ENCODE measurements at places on chromosomes 2 and 18.

- no peak for DNase-seq
These were observed 69.3 kb downstream of the ALPK2 start for GRCh38 chr18:58559427-58560186.

GRCh38 chr2:184624311-184624710 is 26.0 kb downstream of the ZNF804A start:
- no peak for DNase-seq

DNA sequence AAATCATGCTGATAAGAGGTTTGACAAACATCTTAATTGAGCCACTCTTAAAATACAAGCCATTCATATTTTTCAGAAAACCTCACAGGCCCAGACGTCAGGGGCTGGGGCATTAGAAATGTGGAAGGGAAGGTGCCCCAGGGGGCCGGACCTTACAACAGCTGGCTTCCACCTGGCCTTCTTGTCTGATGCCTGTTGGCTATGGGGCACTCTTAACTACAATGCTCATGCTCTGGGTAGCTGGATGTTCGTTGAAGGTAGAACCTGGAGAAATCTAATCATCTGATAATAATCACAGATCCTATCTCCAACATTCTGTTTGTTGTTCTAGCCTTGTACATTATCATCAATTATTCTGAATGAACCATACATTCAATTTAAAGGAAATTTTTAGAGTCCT is 156.9 kb upstream of the SOX11 start:
- no peak for DNase-seq

DNA sequence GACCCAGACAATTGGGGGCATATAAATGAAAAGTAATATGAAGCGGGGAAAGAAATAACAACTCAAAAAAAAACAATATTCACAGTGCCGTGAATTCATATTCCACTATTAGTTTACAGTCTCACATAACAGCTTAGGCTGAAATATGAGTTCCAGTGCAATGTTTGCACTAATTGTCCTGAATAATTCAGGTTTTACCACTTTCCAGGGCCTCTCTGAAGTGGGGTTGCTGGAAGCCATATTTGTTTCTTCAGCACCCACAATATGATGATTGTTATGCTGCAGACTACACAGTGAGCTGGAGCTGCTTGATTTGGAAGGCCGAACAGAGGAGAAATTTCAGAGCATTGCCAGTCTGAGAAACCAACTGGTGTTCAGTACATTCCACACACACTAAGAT is 894.5 kb upstream of the ACVR2A start:
- DNase-seq, result no peak

- no peak for DNase-seq
These were observed 621.7 kb downstream of the TMEM182 start for GRCh38 chr2:103383541-103383940.

DNA sequence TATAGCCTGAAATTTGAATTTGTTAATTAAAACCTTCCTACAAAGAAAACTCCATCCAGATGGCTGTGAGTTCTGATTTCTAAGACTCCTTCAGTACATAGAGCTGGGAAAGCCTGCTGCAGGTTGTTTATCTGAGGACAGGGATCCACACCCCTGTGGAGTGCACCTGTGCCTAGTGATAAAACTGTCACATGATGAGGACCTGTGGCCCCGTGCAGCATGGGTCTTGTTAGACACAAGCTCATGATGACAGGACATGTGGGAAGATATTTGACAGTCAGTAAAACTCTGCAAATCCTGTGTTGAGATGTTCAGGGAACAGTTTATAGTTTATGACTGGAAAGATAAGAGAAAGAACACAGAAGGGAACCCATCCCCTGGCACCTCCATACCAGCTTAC is 133.2 kb upstream of the TMEM18 start:
- no peak for DNase-seq

GRCh38 chr2:128613351-128613750 is 294.7 kb upstream of the HS6ST1 start:
- DNase-seq, result no peak

DNA sequence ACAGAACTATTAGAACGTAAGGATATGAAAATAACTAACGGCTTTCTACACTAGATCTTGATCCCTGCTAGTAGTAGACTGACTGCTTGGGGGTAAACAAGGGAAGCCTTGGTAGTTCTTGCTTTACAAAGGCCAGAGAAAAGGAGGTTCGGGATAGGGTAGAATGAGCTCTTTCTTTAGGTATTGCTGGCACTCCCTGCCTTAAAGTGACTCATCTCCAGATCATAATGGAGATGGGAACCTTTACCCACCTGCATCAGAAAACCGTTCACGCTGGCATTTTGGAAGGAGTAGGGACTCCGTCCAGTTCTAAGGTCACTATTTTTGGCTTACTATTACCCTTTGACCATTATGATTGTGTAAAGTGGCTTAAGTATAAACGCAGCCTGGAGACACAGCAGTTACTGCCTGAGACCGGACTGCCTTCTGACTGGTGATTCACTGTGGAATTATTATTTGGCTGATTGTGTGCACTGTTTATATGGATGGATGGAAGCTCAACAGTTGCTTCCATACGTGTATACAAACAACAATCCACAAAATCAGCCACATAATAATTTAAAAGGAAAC is 482.5 kb downstream of the STK39 start:
- DNase-seq, result no peak

DNA sequence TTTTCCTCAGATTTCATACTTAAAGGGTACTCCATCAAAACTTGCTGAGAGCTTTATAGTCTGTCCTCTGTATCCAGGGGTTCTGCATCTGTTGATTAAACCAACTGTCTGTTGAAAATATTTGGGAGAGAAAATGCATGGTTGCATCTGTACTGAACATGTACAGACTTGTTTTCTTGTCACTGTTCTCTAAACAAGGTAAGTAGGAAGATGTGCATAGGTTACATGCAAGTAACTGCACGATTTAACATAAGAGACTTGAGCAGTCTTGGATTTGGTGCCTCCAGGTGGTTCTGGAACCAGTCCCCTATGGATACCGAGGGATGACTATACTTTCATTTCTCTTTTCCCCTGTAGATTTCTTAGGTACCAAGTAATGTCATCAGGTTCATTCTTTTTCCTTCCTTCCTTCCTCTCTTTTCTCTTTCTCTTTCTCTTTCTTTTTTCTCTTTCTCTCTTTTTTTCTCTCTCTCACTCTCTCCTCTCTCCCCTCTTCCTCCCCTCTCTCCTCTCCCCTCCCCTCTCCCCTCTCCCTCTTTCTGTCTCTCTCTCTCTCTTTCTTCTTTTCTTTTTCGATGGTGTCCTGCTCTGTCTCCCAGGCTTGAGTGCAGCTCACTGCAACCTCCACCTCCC is 23.2 kb downstream of the ADNP2 start:
- no peak for DNase-seq

DNA sequence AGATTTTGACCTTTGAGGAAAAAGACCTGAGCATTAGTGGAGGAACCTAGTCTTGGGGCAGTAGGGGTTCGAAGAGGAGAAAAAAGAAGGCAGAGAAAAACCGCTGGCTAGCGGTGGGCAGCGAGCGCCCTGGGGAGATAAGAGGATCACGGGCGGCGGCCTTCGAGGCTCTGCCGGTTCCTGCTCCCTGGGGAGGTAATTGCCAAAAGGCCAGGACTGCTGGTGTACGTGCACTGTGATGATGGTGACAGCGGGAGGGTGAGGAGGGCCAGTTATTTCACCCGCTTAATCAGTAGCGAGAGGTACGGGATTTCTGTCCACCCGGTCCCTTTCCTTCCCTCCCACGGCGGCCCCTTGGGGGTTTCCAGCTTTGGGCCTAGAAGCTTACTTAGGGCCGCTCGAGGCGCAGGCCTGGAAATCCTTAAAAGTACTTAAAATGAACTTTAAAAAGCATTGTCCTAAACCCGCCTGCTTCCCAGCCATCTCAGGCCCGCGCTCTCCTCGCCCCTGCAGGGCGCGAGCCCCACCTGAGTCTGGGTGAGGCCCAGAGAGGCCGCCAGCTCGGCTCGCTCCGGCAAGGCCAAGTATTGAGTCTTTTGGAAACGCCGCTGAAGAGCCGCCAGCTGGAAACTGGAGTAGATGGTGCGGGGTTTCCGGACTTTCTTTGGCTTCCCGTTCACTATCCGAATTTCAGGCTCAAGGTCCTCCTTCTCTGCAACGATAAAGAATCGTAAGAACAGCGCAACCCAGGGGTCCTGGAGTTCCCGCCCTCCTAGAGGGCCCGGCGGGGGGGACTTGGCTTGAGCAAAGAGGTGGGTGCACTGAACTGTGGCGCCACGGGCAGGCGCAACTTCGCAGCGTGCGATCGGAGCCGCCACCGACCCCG is 1.5 kb downstream of the DLX2 start:
- DNase-seq, result no peak

- DNase-seq, result no peak
These were observed 109.6 kb upstream of the KCTD1 start for GRCh38 chr18:26657631-26658581.

GRCh38 chr2:7773362-7774360 is 856.4 kb downstream of the RNF144A start:
- DNase-seq, result no peak

GRCh38 chr2:233966388-233966787 is 49.2 kb downstream of the TRPM8 start:
- no peak for DNase-seq

DNA sequence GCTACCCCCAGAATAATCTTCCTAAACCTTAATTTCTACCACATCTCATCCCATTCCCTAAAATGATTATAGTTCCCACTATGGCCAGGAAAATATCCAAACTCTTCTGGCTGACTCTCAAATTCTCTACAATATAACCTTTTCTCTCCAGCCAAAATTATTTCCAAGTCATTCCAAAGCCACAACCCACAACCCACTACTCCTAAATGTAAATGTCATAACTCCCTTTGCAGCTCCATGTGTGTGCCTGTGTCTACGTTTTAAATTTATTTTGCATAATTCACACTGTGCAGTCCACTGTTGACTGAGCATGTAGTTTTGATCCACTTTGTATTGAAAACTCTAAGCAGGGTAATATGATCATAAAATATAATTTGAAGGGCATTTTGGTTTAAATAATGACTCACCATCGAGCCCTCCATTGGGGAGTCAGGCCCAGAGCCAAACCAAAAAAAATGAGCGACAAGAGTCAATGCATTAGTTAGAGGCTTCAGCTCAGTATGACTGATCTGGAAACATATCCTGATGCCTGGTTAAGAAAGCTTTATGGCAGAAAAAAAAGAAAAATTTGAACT is 171.0 kb downstream of the AFF3 start:
- DNase-seq, result no peak

- DNase-seq, result no peak
These were observed 42.1 kb downstream of the SAP130 start for GRCh38 chr2:127985735-127986134.

- no peak for DNase-seq
These were observed 1388.8 kb downstream of the DSC3 start for GRCh38 chr18:29653671-29654215.

DNA sequence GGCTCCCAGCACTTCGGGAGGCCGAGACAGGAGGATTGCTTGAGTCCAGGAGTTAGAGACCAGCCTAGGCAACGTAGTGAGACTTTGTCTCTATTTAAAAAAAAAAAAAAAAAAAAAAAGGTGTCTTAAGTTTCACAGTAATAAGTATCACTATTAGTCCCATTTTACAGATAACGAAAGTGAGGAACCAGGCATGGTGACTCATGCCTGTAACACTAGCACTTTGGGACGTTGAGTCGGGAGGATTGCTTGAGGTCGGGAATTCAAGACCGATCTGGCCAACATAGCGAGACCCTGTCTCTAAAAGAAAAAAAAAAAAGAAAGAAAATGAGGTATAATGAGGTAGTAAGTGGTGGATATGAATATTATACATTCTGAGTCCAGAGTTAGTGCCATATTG is 2.5 kb downstream of the KCNJ13 start:
- DNase-seq, result no peak

DNA sequence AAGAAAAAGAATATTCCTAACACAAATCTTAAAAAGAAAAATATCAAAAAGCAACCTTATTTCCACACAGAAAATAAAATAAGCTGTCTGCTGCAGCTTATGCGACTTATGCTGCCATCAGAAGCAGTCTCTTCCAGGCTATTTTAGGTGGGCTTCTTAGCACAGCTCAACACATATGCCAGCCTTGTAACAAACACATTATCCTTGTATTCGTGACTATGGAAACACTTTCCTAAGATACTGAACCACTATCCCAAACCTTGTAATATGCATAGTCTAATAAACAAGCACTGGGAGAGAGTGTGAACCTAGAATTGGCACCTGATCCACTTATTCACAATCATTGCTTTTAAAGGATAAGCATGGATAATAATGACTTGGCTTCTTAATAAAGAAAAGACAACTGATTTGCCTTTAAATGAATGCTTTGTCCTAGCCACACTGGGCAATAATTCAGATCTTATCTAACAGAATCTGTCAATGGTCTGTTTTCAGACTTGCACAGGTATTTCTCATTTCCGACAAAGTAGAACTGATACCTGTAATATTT is 40.0 kb upstream of the RNU4ATAC start:
- DNase-seq, result no peak

DNA sequence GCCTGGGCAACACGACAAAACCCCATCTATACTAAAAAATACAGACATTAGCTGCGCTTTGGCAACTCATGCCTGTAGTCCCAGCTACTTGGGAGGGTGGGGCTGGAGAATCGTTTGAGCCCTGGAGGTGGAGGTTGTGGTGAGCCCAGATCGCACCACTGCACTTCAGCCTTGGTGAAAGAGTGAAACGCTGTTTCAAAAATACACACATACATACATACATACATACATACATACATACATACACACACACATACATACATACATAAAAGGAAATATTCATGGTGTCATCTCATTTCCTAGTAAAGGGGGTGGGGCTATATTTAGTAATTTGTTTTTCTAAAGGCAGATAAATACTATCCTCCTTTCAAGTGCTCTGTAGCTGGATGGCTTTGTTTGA is 205.1 kb downstream of the PARD3B start:
- DNase-seq, result no peak

DNA sequence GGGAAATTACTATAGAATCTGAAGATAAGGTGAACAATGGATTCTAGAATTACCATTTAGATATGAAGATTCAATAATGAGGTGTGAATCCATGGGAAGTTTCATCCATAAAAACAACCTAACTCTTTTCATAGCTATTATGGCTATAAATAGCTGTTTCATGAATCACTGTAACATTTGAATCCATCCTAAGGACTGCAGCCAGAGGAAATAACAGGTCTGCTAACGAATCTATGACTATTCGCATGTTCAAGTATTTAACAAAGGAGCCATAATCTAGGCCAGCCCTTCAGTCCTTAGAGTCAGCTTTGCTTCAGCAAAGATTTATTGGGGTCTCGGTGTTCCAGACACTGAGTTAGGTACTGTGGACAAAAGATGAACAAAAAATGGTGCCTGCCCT is 87.1 kb downstream of the MYOM1 start:
- DNase-seq, result no peak

DNA sequence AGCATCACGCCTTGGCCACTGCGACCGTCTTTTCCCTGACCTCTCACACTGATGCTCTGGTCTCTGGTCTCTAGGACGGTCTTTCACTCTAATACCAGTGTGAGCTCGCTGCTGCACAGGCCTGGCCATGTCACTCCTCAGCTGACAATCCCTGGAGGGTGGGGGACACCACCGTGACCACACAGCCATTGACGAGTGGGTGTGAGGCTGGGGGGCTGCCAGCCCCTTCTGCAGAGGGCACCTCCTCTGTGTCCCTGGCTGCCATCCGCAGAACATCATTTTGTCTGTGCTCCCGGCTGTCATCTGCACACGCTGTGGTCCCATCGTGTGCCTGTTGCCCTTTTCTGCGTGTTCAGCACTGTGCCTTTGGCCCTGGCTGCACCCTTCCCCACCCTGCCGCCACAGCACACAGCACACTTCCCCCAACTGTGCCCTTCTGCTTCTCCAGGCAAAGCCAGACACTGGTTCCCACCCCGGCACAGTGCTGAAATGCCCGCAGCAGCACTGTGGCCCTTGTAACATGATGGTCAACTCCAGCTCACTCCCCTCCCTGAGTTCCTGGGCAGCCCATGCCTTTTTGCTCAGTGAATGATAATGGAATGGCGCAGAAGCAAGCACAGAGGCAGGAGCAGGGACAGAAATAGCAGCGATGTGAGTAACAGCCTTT is 30.4 kb upstream of the INHBB start:
- DNase-seq, result no peak
